GM18507 (cell line): ENCODE measurements at places on chromosomes 16 and 17.

DNA sequence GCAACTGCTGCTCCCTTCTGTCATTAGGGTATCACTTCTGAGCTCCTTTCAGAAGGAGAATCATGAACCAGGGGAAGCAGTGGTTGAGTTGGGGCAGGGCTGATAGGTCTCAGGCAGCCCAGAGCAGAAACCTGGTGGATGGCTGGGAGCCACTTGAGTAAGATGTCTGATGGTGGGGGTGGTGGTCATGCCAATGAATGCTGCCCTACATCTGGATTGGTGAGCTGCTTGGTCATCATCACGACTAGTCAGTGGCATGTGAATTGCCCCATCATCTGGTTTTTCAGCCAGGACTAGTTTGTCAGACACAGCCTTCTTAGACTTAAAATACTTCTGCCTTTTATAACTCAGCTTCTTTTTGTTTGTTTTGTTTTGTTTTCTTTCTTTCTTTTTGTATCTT lies 2.6 kb downstream of the GID4 start:
- DNase-seq, result no peak

- DNase-seq, result no peak
Observed at GRCh38 chr16:56424791-56425438, 430 bp downstream of the AMFR start.

DNA sequence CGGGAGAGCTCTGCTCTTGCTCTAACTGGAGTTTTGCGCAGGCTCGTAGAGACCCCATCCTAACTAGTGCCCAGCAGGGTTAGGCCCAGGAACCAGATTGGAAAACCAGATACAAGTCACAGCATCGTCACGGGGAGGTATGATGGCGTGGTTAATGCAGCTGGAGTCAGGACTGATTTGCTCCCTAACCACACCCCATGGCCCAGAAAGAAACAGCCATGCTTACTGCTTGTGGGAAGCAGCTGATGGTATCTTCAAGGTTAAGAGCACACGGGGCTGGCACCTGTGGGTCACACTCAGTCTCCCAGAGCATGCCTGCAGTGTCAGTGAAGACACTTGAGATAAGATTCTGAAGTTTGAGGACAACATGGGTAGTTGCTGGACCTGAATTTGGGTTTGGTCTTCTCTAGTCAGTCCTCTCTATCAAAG lies 60.2 kb downstream of the WIPI1 start:
- DNase-seq, result no peak

GRCh38 chr16:59336136-59336695 lies 602.1 kb upstream of the GOT2 start:
- no peak for DNase-seq

GRCh38 chr17:44529864-44530263 lies 26.7 kb upstream of the GPATCH8 start:
- DNase-seq, result no peak

DNA sequence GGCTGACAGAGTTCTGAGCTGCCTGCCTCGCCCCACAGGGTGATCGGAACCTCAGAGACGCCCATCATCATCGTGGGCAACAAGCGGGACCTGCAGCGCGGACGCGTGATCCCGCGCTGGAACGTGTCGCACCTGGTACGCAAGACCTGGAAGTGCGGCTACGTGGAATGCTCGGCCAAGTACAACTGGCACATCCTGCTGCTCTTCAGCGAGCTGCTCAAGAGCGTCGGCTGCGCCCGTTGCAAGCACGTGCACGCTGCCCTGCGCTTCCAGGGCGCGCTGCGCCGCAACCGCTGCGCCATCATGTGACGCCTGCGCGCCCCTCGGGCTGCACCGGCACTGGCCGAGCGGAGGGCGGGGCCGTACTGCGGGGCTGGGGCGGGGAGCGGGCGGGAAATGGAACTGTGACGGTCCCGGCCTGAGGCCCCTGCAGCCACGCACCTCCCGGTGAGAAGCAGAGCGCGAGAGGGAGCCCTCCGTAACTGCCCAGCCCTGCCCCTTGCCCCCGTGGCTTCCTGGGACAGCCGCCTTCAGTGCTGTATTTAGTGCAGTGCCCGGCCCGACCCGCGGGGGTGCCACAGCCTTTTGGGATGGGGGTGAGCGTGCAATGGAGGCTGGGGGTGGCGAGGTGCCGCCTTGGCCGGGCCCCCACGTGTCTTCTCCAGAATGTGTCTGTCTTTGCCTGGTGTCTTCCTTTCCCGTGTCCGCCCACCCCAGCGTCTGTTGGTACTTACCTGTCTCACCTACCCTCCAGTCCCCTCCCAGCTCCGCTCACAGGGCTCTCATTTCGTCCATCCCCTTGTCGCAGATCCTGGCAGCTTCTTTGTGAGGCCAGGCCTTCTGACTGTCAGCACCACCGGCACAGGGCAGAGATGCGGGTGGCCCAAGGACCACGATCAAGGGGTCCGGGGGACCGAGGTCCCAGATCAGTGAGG lies 9.8 kb downstream of the RASL10B start:
- DNase-seq, result no peak

DNA sequence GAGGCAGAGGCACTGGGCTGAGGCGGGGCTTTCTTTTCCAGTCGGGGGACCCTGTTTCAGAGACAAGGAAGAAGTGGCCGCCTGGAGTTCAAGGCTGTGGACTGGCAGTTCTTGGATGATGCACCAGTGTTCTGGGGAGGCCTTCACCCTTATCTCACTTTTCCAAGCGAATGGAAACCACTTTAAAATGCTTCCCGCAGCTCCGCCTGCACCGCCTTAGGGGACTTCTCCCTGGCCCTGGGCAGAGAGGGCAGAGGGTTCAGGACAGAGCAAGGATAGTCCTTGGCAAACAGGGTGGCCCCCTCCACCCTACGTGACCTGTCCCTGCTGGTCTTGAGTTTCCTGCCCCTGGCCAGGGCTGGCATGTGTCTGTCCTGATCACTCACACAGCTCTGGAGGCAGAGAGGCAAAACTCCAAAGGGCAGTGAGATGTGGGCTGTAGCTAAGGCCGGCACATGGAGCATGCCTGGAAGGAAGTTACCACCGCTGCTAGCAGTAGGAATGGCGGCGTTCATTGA lies 20.6 kb downstream of the RTN4RL1 start:
- DNase-seq, result no peak

GRCh38 chr17:48970224-48970623 lies 1.8 kb upstream of the GIP start:
- no peak for DNase-seq

GRCh38 chr16:57038166-57038565 lies 48.8 kb downstream of the NLRC5 start:
- no peak for DNase-seq

GRCh38 chr17:7280519-7281073 lies 922 bp upstream of the SLC2A4 start:
- DNase-seq, result peak; percentile 84

- no peak for DNase-seq
Observed at GRCh38 chr17:82946081-82946480, 106.3 kb upstream of the ZNF750 start.

DNA sequence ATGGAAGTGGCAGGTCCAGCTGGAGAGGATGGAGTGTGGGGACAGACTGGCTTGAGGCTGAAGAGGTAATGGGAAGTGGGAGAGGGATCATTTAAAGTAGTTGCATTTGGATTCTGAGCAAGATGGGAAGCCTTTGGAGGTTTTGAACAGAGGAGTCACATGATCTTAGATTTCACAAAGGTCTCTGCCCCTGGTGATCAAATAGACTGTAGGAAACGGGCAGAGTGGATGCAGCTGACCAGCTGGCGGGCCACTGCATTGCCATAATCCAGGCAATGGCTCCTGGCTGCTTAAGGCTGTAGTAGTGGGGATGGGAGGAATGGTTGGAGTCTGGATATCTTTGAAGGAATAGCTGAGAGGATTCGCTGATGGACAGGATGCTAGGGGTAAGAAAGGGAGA lies 81.5 kb downstream of the SLC6A2 start:
- DNase-seq, result no peak

DNA sequence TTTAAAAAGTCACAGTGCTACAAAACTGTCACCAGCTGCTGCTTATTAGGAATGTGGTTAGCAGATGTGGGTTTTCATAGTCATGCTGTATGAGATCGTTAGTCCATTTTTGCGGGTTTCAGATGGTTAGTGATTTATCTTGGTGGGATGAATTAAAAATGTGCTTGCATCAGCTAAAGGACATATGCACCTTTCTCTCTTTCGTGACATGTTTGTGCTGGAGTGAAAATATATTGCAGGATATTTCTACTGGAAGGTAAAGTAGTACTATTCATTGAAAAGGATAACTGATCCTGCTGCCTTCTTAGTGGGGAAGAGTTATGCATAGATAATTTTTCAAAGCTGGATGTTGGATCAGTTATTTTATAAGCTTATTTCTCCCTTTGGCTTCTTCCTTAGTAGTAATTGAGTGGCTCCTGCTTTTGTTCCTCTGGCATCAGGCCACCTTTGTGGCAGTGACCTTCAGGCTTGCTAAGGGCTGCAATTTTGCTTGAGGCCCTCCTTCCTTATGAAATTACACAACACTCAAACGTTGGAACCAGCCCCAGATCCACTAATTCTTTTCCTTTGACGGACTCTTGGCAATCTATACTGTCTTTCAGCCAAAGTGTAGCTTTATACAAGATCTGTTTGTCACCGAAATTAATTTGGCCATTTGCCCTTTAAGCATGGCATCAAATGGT lies 7.5 kb upstream of the SNTB2 start:
- DNase-seq, result no peak

- no peak for DNase-seq
Observed at GRCh38 chr16:57935904-57936303, 35.0 kb downstream of the CNGB1 start.

DNA sequence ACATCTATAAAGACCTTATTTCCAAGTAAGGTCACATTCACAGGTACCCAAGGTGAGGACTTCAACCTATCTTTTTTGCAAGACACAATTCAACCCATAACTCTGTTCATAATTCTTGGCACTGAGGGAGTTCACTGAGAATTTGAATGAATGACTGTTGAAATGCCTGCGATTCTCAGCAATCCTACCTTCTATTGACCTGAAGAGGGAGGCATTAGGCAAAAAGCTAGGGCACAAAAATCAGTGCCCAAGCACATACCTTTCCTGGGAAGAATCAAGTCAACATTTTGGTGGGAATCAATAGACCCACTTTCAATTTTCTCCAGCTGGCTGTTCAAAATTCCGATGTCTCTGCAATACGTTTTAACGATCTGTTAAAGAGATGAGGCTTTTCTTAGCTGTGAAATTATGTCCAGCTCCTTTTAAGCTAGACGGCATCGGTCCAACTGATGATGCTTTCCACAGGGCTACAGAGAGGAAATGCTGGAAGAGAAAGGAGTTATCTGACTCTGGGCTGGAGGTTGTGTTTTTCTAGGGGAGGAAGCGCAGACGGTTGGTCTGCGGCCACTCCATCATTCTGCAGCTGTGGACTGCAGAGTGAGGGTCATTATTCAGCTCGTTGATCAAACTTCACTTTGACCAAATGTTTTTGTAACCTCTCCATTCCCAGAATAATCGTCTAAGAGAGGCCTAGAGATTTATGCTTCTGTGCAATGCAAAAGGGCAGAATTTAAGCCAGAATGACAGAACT lies 25.2 kb downstream of the BCO1 start:
- no peak for DNase-seq

GRCh38 chr16:48123104-48123788 lies 32.5 kb downstream of the ABCC12 start:
- DNase-seq, result no peak

DNA sequence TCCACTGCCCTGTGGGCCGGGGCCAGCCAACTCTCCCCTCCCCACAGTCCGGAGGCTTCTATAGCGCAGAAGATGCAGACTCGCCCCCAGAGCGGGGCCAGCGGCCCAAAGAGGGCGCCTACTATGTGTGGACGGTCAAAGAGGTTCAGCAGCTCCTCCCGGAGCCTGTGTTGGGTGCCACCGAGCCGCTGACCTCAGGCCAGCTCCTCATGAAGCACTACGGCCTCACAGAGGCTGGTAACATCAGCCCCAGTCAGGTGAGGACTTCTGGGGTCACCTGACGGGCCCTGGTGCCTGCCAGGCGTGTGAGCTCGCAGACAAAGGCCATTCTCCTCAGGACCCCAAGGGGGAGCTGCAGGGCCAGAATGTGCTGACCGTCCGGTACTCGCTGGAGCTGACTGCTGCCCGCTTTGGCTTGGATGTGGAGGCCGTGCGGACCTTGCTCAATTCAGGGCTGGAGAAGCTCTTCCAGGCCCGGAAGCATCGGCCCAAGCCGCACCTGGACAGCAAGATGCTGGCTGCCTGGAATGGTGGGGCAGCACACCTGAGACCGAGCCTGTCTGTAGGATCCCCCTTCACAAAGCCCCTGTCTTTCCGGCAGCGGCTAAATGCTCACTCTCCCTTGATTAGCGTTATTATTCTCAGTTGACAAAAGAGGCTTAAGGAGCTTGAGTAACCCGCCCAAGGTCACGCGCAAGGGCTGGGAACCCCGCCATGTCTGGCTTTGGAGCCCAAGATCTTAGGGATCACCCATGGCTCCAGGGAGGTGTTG lies 3.9 kb downstream of the SPATA20 start:
- no peak for DNase-seq

DNA sequence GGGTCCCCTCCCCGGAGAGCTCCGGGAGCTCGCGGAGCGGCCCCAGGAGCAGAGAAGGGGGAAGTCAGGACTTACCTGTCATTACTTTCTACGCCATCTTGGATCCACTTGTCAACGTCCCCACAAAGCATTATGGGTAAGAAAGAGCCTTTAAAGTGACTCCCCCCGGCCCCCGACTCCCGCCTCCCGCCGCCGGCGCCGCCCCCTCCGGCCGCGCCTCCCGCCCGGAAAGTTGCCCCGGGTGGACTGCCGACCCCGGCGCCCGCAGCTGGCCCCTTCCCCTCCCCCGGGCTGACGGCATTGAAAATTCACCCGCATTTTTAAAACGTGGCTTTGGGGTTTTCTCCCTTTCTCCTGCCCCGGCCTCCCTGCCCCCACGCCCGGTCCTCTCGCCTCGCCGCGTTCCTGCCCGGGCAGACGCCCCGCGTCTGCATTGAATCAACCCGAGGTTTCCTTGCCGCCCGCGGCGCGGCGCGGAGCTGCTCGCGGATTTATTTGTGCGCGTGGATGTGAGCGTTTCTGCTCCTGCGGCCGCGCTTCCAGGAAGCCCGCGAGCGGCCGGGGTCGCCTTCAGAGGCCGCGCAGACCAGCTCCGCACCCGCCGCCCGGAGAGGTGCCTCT lies at the start of gene HELZ:
HELZ (minus strand) TSS at position 124 of the 621 bp plus-strand sequence. CDS start 26,392 bp downstream, outside the sequence.
- peak; percentile 73 for DNase-seq

DNA sequence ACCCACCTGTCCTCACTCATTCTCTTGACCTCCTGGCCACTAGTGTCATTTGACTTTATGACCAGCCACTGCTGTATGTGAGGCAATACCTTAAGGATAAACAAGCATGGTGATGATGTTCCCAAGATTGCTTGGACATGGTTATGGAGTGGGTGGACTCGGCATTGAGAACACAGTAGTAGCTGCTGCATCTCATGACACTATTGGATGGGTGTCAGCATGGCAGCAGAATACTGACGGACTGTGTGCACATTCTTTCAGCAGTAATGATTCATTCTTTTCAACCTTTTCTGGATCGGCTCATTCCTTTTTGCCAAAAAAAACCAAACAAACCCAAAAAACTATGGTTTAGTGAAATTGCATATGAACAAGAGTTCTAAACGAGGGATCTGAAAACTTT lies 13.5 kb downstream of the SPECC1 start:
- DNase-seq, result no peak

- DNase-seq, result no peak
Observed at GRCh38 chr17:40363111-40363827, 1.3 kb downstream of the GJD3 start.

GRCh38 chr16:58264961-58265479 lies 29.8 kb downstream of the PRSS54 start:
- DNase-seq, result no peak

GRCh38 chr16:56477096-56477878 lies 25.9 kb downstream of the OGFOD1 start:
- DNase-seq, result no peak

GRCh38 chr17:4389079-4389478 lies 22.6 kb upstream of the UBE2G1 start:
- DNase-seq, result no peak
